ENCODE measurements at places on chromosomes 5 and 9.

GRCh38 chr5:39009981-39010380 lies 64.2 kb downstream of the RICTOR start:
- no peak for DNase-seq

- DNase-seq = no peak
These were observed 396.9 kb downstream of the CTNND2 start for GRCh38 chr5:11507156-11507910.

- DNase-seq = no peak
These were observed 271.4 kb downstream of the CSNK1G3 start for GRCh38 chr5:123783421-123783820.

DNA sequence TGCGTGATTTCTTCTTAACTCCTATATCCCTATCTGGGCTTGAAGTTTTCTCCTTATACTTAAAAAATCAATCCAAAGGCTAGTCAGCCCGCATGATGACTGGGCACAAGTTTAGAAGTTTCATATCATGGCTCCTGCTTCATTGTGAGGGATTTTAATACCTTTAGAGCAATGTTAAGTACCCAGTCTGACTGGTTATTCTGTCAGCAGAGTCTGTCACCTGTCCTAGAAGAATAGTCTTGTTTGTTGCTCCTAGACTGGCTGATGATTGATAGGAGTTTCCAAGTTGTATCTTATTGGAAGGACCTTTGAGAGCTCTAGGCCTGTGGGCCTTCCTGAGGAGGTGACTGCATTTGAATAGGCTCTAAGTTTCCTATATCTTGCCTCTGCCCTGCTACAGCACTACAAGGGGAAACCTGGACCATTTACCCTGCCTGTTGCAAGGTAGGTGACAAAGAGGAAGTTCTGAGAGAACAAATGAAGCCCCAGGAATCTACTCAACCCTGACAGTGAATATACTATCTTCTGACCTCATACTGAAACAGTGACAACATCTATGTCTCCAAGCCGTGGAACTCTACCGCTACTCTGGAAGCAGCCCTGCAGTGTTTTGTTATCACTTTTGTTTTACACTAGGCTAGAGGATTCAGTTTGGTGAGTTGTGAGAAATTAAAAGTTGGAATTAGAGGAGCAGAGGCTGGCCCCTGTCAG lies 66.5 kb downstream of the F2RL2 start:
- no peak for DNase-seq

- DNase-seq = no peak
These were observed 50.5 kb downstream of the SEMA4D start for GRCh38 chr9:89447416-89447815.

DNA sequence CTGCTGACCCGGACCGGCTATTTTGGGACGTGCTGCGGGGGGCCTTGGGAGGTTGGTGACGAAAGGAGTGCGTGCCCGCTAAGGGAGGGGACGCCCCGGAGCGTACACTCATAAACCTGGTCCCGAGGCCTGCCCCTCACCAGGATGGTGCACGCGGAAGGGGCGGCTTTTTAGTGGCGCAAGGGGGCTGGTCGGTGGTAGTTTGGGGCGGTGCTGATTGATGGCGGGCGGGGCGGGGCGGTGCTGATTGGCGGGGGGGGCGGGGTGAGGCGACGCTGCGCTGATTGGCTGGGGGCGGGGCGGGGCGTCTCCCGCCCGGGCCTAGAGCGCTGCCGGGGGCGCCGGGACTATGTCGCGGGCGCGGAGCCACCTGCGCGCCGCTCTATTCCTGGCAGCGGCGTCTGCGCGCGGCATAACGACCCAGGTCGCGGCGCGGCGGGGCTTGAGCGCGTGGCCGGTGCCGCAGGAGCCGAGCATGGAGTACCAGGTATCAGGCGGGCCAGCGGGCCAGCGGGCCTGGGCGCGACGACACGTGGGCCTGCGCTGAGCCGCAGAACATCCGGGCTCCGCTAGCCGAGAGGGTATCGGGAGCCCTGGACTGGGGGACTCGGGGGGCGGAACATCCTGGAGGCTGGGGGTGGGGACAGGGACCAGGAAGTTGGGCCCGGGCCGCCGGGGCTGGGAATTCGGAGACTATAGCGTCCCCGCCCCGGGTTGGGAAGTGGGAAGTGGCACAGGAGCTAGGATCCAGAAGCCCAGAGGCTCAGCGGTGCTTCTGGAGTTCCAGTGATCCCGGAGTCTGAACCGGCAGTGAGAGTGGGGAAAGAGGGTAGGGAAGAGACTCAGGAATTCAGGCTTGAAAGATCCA lies at the start of gene FPGS:
TSS of gene FPGS (plus strand) at position 307 of the 868 bp plus-strand sequence. CDS start at position 350, 43 bp downstream.
- peak; percentile 51 for DNase-seq

DNA sequence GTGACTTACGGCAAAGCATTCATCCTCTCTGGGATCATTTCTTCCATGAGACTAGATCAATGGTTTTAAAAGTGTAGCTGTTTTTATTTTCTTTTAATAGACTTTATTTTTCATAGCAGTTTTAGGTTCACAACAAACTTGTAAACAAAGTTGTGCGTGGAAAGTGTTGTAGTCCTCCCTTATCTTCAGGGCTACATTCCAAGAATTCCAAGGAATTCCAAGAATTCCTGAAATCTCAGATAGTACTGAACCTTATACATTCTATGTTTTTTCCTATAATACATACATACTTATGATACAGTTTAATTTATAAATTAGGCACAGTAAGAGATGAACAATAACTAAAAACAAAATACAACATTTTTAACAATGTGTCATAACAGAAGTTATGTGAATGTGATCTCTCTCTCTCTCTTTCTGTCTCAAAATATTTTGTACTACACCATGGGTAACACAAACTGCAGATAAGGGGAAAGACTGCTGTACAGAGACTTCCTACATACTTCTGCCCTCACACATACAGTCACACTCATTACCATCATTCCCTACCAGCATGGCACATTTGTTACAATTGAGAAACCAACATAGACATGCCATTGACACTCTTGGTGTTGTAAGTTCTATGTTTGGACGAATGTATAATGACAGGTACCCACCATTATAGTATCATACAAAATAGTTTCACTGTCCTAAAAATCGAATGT lies 1933.2 kb upstream of the WWC1 start:
- no peak for DNase-seq

DNA sequence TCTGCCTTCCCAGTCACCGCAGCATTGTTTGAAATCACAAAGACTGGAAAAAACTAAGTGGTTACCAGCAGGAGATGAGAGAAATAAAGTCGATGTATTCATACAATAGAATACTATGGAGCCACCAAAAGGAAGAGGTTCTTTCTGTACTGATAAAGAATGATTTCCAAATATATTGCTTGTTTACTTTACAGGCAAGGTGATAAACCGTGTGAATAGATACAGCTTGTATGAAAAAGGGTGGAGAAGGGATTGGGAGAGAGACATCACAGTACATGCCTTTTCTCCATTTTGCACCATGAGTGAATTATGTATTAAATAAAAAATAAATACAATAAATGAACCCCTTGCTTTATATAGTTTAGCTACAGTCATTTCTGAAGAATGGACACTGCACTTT lies 91.7 kb downstream of the RFK start:
- DNase-seq = no peak

DNA sequence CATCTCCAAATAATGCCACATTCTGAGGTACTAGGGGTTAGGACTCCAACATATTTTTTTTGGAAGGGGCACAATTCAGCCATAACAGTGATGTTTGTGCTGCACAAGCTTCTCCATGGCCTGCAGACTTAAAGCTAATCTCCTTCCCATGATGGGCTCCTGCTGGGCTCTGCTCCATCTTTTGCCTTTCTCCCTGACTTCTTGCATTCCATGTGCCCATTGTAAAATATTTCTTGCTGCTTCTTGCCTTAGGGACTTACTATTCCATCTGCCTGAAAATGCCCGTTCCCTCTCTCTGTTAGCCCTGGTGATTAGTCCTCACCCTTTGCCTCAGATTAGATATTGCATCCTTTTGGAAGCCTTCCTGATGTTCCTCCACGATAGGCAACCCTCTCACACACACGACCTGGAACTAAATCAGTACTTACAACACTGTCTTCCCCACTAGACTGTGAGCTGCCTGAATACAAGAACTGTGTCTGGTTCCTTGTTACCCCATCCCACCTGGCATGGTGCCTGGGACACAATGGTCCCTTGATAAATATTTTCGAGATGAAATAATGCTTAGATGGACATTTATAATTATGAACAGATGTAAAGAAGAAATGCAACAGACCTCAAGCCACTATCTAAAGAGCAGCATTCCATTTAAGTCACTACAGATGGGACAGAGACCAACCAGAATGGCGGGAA lies 33.5 kb downstream of the OR1J1 start:
- peak; percentile 88 for DNase-seq

DNA sequence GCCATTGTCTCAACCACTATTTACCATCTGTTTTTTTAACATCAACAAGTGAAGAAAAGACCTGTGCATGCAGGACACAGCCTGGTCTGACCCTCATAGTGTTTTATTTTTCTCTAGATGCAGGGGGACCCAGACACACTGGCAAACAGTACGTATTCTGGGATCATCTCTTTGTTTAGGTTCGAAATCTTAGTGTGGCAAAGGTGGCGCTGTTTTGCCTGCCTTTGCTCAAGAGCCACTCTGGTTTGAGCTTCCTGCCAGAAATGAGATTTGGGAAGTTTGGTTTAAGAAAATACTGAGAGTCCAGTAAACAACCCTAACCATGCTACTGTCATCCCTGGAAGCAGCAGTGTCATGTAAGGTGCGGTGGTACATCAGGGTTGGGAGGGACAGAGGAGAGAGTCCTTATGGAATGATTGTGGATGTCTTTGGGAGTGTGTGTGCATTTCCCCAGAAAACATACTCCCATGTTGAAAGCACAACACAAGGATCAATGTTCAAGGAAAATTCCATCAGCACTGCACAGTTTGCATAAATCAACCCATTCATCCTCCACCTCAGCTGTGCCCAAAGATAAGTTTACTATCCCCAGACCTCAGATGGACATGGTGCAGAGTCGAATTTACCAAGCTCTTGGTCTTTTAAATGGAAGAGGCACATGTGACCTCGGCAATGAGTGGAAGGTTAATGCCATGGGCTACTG lies 34.0 kb upstream of the FLT4 start:
- no peak for DNase-seq

- DNase-seq = no peak
These were observed 120.7 kb upstream of the PCA3 start for GRCh38 chr9:76643399-76644117.

- no peak for DNase-seq
These were observed 112.9 kb downstream of the SH3TC2 start for GRCh38 chr5:148949841-148950470.

- DNase-seq = no peak
These were observed 95.9 kb downstream of the UGCG start for GRCh38 chr9:111992523-111992922.

GRCh38 chr5:57508211-57508610 lies 25.6 kb upstream of the ACTBL2 start:
- no peak for DNase-seq

DNA sequence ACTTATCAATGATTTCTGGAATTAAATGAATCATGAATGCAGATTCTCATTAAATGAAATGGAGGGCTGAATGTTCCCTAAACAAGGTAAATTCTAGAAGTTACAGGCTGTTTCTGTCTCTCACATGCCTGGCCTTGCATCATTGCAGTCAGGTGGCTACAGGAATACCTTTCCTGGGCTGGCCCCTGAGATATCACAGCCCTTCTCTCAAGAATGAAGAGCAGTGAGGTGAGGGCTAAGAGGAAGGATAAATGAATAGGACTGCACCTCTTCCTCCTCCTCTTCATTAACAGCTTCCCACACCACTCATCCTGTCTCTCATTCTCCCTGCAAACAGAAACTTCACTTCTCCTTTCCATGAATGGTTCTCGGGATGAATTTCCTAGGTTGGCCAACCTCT lies 22.5 kb downstream of the ARHGEF28 start:
- no peak for DNase-seq

DNA sequence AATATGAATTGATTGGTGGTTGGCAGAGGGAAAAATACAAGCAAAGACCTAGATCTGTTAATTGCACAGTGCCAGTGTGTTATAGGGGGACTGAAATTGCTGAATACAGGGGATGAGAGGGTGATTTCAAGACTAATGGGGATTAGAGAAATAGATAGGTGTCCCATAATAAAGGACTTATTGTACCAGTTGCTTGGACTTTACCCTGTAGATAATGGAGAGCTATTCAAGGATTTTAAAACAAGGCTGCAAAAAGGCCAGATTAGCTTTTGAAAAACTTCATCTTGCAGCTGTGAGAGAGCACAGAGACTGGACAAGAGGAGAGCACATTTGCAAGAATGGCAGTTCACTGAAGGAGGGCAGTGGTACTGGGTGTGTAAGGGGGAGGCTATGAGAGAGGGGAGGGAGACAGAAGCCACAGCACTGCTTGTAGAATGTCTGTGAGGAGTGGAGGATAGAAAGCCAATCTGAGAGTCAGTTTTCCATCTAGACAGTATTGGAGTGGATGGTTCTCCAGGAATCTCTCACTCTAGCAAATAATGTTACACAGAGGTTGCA lies 28.8 kb upstream of the SCAMP1 start:
- DNase-seq = no peak

GRCh38 chr5:176687881-176688280 lies 40.6 kb downstream of the TSPAN17 start:
- no peak for DNase-seq

DNA sequence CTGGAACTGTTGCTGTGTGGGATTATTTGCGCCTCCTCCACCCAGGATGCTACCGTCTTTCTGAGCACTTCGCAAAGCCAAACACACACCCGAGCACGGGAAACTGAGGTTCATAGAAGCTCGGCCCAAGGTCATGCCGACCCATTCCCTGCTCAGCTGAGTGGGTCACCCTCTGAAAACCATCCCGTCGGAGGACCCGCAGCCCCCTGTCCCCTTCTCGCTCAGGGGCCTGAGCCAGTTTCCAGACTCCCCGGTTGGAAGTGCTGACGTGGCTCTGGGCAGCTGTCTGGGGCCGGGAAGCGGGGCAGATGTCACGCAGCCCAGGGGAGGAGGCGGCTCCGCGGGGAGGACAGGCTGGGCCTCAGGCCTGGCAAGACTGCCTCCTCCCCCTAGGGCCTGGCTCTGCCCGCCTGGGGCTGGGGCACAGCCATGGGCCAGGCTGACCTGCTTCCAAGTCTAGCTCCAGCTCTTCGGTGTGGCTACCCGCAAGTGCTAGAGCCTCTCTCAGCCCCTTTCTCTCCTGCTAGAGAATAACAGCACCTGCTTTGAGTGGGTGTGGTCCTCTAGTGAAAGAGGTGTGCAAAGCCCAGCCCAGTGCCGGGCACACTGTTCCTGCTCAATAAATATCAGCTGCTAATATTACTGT lies 9.9 kb upstream of the CXXC5 start:
- no peak for DNase-seq

DNA sequence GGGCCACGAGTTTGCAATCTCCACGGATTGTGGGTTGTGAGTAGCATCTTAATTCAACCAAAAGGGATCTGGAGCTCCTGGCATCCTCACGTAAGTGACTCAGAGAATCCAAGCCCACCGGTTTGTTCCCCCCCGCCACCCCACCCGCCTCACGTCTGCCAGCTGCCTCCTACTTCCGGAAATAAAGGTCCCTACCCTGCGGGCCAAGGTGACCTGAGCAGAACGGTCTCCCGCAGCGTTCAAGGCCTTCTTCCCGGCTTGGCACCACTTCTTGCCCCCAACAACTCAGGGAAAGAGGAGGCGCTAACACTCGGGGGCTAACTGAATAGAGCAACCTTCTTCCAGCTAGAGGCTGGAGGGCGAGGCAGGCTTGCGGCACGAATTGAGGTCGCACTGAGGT lies 8.8 kb upstream of the GPRIN1 start:
- no peak for DNase-seq
